ENCODE measurements at places on chromosomes 6 and 20.

DNA sequence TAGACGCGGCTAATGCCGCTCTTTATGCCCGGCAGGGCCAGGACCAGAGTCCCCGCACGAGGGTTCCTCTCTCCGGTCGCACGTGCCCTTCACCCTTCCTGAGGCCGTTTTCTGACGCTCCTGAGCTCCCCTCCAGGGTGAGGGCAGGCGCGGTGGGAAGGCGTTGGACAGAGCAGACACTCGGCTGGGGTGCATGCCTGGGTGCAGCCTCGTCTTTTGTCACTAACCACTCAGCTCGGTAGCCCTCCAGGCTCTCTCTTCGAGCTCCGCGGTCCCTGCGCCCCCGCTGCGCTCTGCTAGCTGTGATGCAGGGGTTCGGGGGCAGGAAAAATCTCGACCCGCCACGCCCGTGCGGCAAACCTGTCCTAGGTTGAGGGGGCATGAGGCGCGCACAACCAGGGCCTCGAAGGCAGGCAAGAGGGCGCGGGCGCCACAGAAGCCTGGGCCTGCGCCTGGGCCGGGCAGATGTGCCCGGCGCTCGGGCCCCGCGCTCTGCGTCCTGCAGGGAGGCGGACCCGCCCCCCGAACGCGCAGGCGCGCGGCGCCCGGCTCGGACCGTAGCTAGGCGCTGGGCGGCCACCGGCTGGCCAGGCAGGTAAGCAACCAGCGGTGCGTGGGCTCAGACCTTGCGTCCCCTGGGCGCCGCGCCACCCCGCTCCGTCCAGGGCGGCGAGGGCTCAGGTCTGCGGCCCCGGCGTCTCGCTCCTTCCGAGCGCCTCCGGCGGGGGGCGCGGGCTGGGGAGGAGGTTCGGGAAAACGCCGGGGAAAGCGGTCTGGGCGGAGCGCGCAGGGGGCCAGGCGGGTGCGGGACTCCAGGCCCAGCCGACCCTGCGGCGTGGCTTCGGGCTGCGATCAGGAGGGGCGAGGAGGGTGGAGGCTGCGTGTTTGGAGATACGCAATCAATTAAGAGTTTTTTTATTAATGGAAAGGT is at the start of gene L3MBTL1:
Gene L3MBTL1, plus strand, starts transcription at position 548 of the 931 bp plus-strand sequence. CDS start 5,807 bp downstream, outside the sequence.
- DNase-seq, result peak; percentile 65

DNA sequence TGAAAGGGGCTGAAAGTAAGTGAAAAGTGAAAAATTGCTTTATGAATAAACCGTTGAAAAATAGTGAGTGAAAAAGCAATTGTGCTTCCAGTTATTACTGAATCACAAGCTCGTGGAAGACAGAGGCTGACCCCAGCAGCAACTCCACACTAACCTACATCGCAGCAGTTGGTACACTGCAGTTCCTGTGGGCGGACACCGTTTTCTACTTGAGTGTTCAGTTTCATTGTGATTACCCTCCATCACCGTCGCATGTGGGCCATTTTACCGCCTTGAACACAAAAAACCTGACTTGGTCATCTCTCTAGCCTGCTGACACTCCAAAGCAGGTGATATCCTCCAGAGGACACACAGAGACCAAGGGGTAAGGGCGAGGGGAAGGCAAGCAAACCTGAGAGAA is 28.4 kb downstream of the PRDM1 start:
- peak; percentile 59 for DNase-seq

DNA sequence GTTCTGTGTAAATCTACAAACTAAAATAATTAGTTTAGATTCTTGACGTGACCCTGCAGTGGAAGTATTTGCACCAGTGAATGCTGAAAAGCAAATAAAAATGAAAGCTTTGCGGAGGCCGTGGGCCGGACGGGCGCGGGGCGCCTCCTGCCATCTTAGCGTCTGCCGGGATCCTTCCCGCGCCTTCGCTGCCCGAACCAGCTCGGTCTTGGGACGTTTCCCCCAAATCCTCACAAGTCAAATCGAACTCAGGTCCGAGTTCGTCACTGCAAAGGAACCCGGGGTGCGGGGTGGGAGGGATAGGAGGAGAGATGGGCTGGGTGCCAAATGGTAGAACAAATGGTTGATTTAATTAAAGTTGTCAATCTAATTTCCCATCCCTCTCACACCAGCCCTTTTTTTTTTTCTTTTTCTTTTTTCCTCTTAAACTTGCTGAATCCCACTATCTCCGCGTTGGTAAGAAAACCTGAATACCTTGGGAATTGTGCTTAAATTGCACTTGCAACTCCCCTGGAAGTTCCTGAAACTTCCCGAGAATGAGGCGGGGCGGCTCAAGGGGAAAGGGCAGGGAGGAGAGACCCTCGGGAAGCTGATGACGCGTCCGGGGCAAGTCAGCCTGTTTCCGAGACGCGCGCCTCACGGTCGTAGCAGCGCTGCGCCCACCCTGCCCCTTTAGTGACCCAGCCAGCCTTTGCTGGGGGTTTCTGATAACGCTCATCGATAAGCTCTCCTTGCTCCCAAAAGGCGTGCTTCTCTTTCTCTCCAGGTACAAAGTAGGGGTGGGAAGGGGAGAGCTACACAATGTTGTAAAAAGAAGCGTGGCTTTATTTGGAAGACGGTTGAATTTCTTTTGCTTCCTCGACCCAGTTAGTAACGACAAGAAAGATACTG is 1.8 kb downstream of the GJA1 start:
- DNase-seq, result no peak

- no peak for DNase-seq
Observed at GRCh38 chr6:129055796-129056195, 172.9 kb downstream of the LAMA2 start.

DNA sequence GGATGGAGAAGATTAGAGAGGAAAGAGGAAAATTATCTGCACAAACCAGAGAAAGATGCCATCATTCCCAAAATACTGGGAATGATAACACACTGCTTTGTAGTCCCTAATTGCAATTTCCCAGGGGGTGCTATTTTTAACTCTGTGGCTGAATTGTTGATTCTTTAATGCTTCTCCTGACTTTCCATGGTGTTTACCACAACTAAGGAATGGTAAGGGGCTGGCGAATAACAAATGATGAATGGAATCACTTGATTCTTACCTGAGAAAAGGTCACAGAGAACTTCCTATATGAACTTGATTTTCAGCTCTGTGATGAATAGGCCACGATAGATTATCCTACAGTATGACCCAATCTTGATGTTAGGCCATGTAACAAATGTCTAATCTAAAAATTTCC is 22.0 kb upstream of the IGF2R start:
- DNase-seq, result no peak

- no peak for DNase-seq
Observed at GRCh38 chr6:13147782-13148181, 180.6 kb downstream of the TBC1D7 start.

- DNase-seq, result no peak
Observed at GRCh38 chr6:108570517-108570916, 9.8 kb downstream of the FOXO3 start.

GRCh38 chr6:146931214-146931613 is 273.0 kb upstream of the STXBP5 start:
- DNase-seq, result no peak

DNA sequence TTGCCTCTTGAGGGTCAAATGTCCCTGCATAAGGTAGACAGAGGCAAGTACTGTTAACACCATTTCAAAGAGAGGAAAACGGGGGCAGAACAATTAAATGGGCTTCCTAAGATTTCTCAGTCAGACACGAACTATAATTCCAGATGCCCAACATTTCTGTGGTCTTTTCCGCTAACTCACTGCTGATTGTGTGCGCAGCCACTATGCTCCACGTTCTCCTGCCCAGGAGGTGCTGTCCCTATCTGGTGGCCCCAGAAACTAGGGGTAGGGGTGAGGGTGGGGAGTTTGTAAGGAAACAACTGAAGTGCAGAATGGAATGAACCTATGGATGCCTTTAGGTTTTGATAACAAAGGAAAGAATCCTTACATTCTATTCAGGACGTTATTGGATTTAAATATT is 86.1 kb upstream of the BACH2 start:
- DNase-seq, result no peak

DNA sequence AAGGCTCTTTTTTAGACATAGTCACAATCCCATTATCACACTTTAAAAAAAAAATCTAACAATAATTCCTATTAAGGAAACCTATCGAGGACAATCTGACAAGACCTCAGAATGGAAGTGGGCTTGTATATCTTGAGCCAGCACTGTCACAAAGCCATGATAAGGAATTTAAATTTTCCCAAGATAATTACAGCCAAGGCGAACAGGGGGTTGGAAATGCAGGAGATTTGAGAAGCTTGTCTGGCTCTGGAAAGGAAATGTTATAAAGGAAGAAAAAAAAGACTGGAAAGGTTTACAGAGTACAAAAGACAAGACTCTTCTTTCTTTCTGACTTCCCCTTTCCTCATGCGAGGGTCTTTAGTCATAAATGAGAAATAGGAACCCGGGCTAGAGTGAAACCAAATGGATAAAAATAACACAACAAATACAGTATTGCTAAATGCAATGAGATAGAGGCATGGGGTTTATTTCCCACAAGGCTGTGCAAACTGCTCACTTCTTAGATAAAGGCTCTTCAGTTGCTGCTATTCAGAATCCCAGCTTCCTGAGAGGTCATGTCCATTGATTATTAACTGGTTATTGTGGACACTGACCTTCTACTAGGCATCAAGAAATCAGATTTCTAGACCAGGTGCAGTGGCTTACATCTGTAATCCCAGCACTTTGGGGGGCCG is 13.4 kb upstream of the GHRH start:
- DNase-seq, result no peak

GRCh38 chr6:137122612-137123011 is 50.8 kb downstream of the IL22RA2 start:
- DNase-seq, result peak; percentile 28

DNA sequence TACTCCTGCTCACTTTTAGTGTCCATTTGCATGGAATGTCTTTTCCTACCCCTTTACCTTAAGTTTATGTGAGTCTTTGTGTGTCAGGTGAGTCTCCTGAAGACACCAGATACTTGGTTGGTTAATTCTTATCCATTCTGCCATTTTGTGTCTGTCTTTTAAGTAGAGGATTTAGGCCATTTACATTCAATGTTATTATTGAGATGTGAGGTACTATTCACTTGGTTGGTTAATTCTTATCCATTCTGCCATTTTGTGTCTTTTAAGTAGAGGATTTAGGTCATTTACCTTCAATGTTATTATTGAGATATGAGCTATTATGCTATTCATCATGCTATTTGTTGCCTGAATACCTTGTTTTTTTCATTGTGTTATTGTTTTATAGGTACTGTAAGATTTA is 113.8 kb downstream of the AIG1 start:
- DNase-seq, result no peak

- DNase-seq, result no peak
Observed at GRCh38 chr6:27141529-27142015, 105.9 kb upstream of the PRSS16 start.

GRCh38 chr6:57109880-57110279 is 19.9 kb downstream of the ZNF451 start:
- no peak for DNase-seq

DNA sequence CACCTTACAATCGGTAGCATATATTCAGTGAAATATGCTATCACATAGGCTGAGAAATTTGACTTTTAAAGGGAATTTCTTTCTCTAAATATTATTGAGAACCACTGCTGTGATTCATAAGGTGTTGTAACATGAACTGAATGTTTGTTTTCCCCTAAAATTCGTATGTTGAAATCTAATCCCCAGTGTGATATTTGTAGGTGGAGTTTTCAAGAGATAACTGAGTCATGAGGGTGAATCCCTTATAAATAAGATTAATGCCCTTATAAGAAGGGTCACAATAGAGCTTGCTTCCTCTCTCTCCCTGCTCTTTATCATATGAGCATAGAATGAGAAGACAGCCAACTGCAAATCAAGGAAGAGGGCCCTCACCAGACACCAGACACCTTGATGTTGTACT is 64.8 kb downstream of the LMBRD1 start:
- DNase-seq, result no peak

DNA sequence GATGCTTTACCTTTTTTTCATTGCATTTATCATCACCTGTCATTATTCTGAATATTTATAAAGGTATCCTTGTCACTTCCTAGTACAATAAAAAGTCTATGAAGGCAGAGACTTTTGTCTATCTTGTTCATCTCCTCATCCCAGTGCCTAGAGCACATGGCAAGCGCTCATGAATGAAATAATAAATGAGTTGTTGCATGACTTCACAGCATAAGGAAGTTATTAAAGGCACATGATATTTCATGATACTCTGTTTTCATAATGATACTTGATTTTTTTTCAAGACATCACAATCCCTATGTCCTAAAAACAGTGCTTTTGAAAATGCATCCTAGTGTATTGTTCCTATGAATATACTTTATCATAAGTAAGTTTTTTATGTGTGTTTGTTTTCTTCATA is 310.6 kb upstream of the RSPO3 start:
- DNase-seq, result no peak

DNA sequence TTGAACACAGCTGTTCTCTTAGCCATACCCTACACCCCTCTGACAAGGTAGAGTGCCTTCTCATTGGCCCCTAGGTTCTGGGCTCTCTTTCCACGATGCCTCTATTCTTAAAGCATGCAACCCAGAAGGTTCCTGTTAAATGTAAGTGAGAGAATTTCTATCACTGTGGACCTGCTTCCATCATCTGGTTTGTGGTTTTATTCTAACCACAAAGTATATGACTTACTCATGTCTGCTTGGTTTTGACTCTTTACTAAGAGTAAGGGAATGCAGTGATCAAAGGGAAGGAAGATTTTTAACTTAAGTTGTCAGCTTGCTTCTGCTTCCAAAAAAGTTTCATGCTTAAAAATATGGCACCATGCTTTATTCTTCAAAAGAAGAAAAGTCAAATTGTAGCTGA is 80.2 kb downstream of the ANKEF1 start:
- DNase-seq, result no peak

DNA sequence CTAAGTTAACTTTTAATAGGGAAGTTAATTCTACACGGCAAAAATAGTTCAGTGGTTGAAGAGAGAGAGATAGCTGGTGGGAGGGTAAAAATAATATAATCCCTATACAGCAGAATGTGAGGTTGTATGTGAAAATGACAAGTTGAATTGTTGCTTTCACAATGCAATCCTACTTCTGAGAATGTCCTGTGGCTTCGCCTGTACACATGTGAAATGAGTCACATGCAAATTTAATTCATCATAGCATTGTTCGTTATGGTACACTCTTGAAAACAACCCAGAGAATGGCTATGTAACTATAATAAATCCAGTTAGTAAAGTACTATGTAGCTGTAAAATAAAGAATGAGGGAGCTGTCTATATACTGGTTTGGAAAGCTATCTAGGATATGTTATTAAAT is 46.0 kb upstream of the HINT3 start:
- peak; percentile 45 for DNase-seq

DNA sequence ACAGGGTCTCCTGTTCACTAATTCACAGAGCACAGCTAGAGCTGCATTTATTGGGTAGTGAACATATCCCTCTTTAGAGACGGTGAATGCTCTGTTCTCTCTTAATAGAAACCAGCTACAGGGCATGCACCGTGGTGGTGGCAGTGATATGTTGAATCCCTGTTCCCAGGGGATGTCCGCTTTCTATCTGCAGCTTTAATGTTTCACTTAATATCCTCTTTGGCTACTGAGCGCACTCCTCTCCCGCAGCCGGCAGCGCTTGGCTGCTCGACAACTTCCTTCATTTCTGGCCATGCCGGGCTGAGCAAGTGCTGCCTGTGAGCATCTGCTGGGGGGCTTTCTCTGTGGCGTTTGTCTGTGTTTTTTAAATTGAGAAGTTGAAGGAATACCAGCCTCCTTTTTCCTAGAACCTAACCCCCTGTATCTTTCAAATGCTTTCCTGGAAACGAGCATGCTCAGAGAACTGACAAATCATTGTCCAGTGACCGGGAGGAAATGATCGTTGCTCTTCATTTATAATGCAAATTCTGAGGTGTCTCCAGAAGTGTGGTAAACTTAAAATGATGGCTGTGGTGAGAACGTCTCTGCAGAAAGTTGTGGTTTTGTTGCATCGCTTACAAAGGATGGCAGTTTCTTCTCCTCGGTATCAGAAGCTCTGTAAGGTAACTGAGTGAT is 297.9 kb downstream of the UTRN start:
- peak; percentile 41 for DNase-seq

- no peak for DNase-seq
Observed at GRCh38 chr6:135170849-135171248, 10.3 kb upstream of the MYB start.

Measured in GM10248 (cell line).